Endothelial cell (in vitro differentiated cells): ENCODE measurements at places on chromosomes 4 and X.

DNA sequence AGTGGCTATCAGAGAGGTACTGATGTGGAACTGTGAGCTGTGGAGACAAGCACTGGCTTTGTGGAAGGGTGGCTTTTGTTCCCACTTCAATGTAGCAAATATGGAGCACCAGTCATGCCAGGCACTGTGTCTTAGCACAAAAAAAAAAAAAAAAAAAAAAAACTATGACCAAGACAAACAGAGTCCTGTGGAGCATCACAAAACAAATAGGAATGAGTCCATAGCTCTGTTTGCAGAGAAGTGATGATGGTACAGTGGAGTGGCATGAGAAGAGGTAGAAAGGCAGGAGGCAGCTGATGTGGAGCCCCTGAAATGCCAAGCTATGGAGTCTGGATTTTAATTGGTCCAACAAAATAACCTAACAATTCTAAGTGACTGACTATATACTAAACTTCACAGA lies 116.9 kb downstream of the RAB28 start:
- DNase-seq: no peak

- no peak for DNase-seq
Observed at GRCh38 chr4:88106205-88106604, 52.2 kb downstream of the ABCG2 start.

DNA sequence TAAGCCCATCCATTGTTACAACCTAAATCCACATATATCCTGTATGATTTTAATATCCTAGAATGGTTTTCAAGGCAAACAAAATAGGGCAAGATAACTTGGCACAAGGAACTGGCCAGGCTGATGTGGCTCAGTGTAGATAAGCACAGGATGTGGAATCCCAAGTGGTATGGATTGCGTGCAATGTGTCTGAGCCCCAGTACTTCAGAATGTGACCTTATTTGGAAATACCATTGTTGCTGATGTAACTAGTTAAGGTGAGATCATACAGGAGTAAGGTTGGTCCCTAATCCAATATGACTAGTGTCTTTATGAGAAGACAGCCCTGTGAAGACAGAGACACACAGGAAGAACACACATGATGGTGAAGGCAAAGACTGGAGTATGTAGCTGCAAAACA lies 72.4 kb downstream of the IL21 start:
- DNase-seq: no peak

GRCh38 chr4:86633854-86634253 lies 39.7 kb downstream of the PTPN13 start:
- no peak for DNase-seq

- no peak for DNase-seq
Observed at GRCh38 chr4:127521463-127521862, 111.3 kb upstream of the INTU start.

DNA sequence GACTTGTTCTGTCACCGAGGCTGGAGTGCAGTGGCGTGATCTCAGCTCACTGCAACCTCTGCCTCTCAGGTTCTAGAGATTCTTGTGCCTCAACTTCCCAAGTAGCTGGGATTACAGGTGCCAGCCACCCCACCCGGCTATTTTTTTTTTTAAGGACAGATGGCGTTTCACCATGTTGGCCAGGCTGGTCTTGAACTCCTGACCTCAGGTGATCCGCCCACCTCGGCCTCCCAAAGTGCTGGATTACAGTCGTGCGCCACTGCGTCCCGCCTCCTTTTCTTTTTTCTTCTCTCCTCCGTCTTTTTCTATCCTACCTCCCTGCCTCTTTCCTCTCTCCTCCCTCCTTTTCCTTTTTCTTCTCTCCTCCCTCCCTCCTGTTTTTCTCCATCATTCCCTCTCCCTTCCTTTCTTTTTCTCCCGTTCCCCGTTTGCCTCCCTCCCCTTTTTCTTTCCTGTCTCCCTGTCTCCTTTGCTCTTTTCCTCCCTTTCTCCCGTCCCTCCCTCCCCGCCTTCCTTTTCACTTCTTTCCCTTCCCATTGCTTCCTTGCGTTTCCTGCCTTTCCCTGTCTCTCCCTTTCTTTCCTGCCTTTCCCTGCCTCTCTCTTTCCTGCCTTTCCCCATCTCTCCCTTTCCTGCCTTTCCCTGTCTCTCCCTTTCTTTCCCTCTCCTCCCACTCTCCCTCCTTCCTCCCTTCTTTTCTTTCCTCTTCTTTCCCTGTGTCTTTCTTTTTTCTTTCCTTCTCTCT lies 2.1 kb upstream of the SLC25A6 start:
- DNase-seq: no peak
